CD4-positive, alpha-beta T cell treated with Interleukin-6 at 100 ng/mL for 8 hours (primary cell): ENCODE measurements at places on chromosomes 2 and 18.

GRCh38 chr2:105571445-105571987 lies 172.7 kb upstream of the FHL2 start:
- no peak for DNase-seq

GRCh38 chr2:212811036-212811805 lies 272.6 kb upstream of the ERBB4 start:
- DNase-seq: no peak

DNA sequence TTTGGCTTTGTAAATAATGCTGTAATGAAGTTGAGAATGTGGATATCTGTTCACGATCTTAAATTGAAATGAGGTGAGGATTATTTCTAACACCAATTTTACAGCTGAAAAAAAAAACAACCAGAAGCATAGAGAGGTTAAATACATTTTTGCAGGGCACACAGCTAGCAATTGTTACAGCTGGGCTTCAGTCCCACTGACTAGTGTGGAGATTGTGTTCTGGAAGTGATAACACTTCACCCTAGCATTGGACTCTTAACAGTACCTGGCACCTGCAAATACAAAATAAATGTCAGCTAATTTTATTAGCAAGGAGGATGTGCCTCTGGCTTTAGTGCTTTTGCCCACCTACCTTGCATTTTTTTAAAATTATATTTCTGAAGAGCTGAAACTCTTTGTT lies 28.8 kb downstream of the CAVIN2 start:
- DNase-seq: no peak

DNA sequence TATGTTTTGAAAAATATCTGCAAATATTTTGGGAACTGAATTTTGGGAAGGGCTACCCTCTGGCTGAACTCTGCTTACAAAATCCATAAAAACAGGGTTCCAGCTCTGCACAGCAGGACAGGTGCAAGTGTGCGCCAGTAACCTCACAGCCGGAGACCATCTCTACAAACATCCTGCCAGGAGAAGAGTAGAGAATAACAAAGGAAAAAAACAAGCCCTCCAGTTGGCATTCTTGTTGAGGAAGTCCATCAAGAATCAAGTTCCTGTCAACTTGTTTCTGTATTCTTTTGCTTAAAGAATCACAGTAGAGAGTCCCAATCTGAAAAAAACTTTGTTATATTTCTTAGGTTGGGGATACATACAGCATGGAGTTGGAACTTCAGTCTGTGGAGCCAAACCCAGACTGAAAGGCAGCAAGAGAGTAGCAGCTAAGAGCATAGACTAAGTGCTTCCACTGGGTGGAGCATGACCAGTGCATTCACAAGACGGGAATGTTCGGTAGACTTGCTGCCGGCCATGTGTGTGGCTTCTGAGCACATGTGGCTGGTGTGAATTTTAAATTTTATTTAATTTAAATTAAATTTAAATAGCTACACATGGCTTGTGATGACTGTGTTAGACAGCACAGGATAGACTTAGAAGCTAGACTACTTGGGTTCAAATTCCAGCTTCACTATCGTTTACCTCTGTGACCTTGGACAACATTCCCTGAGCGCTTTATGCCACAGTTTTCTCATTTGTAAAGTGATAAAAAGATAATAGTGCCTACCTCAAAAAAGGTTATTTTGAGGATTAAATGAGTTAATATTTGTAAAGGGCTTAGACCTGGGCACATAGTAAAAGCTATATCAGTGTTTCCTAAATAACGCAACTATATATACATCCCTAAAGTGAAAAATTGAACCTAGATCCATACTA lies 41.9 kb downstream of the SPTBN1 start:
- no peak for DNase-seq

DNA sequence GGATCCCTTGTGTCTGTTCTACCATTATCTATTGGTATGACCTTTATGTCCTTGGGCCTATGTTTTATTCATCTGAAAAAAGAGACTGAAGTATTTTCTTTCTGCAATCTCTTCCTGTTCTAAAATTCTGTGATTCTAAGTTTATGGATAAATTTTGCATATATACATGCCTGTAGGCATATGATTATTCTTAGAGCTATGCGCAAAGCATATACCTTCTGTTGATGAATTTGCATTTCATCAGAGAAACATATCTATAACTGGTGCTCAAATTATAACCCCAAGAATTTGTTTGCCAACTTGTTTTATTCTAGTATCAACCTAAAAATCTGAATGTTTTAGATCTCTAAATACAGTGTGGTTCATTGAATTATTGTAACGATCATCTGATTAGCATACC lies 6.7 kb downstream of the CACNB4 start:
- no peak for DNase-seq

DNA sequence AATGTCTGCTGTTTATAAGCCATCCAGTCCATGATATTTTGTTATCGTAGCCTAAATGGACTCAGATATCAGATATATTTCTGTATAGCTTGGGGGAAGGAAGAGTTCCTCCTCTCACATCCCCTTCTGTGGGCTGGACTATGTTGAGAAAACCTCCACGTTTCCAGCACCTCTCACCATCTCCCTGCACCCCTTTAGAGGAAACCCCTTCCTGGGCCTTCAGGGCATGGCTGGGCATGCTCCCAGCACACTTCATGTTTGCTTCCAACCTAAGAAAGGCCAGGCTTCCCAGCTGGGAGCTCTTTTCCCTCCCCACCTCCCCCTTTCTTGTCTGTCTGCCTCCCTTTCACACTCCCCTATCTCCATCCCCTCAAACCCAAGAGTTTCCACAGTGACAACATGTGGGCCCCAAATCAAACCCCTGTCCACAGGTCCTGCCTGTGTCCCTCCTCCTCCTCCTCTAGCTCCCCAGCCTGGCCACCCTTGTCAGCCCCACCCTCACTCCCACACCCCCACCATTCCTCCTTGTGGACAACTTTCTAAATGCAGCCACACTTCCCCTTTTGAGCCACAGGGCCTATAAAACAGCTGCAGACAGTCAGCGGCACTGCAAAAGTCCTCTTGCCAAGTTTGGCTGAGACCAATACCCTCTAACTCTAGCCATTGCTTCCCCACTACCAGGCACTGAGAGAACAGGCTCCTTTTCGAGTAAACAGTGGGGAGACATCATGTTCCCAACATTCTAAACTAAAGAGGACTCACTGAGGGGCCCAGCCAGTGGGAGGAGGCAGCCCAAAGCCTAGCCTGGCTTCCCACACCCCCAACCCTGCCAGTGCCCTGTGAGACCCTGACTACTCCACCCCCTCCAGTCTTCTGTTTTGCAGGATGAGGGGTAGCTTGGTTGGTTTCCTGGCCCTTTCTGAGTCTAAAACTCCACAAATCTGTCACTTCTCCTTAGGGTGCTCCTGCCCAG lies 120.5 kb downstream of the ZFP36L2 start:
- no peak for DNase-seq

DNA sequence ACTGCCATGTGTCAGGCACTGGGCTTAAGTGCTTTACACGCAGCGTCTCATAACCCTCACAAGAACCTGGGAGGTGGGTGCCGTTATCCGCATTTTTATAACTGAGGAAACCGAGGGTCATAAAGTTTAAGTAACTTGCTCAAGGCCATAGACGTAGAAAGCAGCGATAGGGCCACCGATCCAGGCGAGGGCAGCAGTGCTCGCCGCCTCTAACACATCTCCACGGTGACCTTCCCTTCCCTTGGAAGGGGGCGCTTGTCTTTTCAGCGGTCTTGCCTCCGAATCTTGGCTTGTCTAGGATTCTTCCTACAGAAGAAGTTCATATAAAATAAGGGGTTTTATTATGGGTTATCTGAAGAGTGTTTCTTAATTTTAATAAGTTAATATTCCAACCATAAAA lies 186.6 kb downstream of the GBX2 start:
- DNase-seq: no peak

DNA sequence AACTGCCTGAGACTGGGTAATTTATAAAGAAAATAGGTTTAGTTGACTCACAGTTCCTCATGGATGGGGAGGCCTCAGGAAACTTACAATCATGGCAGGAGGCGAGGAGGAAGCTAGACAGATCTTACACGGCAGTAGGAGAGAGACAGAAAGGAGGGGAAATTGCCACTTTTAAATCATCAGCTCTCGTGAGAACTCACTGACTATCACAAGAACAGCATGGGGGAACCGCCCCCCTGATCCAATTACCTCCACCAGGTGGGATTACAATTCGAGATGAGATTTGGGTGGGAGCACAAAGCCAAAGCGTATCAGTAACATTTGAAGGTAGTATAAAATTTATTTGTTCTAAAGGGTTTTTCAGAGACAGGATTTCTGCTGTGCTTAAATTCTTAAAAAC lies 5.4 kb downstream of the GALM start:
- no peak for DNase-seq

GRCh38 chr2:57878171-57878865 lies 168.3 kb upstream of the VRK2 start:
- no peak for DNase-seq

GRCh38 chr2:11203480-11203879 lies 48.2 kb downstream of the SLC66A3 start:
- DNase-seq: no peak

GRCh38 chr2:2572393-2573204 lies 241.5 kb upstream of the MYT1L start:
- DNase-seq: no peak

- DNase-seq: peak; percentile 31
Measured at GRCh38 chr2:156589381-156590079, 153.4 kb downstream of the GPD2 start.

DNA sequence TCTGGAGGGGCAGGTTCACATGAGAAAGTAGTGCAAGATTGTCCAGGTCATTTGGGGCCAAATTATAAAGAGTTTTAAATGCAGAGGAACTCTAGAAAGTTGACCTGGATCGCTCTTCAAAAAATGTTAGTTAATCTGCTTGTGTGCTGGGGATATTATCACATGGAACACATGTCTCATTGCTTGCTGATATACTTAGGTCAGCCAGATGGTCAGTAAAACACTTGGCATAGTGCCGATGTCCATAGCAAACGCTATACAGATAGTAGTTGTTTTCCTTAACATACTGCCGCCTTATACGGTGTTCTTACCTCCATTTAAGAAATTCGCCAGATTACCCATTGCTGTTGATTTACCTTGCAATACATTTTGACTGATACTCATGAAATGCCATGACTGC lies 103.4 kb upstream of the CWC22 start:
- DNase-seq: no peak

DNA sequence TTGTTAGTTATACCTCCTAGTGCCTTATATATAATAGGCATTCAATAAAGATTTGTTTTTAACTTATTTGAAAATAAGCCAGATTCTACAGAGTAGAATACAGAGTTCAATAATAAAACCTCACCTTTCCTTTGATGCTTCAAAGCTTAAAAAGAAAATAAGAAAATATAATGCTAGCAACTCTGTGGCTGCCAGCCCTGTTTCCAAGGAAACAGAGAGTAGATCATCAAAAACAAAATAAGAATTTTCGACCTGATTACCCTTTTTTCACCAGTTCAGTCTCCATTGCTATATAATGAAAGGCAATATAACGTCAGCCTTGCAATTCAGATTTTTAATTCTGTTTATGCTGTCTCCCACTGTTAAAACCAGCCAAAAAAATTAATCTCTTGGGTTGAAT lies 8.9 kb upstream of the PGAP1 start:
- DNase-seq: no peak

DNA sequence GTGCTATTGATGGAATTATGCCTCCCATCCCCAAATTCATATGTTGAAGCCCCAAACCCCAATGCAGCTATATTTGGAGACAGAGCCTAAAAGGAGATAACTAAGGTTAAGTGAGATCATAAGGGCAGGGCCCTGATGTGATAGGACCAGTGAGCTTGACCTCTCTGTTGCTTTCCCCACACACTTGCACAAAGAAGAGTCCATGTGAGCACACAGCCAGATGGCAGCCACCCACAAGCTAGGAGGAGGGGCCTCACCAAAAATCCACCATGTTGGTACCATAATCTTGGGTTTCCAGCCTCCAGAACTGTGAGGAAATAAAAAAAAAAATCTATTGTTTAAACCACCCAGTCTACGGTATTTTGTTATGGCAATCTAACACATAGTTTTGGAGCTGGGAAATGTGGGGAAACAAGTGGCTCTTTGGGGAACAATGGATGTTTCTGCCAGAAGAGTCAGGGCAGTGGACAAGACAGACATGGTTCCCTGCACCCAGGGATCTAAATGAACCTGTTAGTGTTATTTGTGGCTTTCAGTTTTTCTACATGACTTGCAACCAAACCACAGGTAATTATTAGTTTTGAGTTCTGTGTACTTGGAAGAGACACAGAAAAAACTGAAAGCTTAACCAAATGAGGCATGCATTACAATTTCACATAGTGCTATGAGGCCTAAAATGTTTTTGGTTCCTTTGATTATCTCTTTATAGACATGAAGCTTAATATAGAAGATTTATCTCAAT lies 259.1 kb downstream of the LTBP1 start:
- no peak for DNase-seq

DNA sequence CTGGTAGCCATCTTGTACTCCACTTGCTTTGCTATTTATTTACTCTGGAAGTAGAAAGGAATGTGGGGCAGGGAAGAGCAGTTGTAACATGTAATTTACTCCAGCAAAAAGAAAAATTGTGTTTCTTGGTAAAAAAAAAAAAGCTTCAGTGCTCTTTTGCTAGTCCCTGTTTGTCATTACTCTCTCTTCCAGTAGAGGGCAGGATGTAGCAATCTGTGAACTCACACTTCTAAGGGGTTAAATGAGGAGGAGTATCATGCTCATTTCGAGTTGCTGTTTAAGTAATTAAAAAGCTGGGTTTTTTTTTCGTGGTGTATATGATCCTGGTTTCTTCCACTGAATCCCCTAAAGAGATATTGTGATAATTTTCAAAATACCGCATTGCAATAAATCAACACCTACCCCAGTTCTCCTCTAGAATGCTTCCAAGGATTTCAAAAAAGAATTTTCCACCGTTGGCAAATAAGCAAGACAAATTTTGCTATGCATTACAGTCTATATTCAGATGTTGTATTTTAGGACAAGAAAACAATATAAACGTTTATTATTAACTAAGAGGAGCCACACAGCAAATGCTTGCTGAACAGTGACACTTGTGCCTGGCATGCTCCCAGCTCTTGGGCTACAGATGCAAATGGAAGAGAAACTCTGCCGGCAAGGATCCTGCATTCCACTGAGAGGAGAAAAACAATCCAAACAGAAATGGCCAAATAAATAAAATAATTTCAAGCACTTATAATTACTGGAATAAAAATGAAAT lies 261.6 kb downstream of the ASXL3 start:
- DNase-seq: no peak

- peak; percentile 93 for DNase-seq
Measured at GRCh38 chr2:203706403-203706802, at the start of gene CD28. CD28 (plus strand) TSS chr2:203706639; CDS start chr2:203706697, 58 bp downstream.

DNA sequence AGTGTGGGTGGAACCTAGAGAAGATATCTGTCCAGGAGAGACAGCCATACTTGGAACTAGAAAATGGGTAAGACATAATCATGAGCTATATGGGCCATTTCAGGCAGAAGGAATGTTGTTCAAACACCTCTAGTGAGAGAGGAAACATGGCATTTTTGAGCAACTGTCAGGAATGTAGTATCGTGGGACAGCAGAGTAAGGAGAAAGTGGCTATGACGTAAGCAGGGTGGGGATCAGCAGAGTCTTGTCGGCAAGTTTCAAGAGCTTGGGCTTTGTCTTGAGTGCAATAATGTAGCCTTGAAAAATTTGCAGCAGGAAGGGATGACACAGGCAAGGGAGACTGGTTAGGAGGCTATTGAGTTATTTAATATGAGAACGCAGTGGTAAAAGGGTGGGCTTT lies 20.4 kb downstream of the SERPINB7 start:
- no peak for DNase-seq

- DNase-seq: no peak
Measured at GRCh38 chr2:192004188-192004963, 157.5 kb upstream of the CAVIN2 start.

GRCh38 chr2:157866202-157866601 lies 9.9 kb downstream of the ACVR1 start:
- no peak for DNase-seq
